ENCODE measurements at places on chromosomes 11 and 22. TPM values are rescaled to one million over a fixed set of nuclear protein-coding genes. Genes with fewer than 3 reads are reported as not detected.
A peak's percentile ranks its signal among the peaks of the same experiment; 100 is the strongest.

GRCh38 chr11:121466063-121466794 is 13.5 kb upstream of the SORL1-AS1 start:
- peak; percentile 93 for DNase-seq

The SMIM35 gene
- total RNA-seq = not detected

The CELSR1 gene
- total RNA-seq = 7.6 TPM

The MUC5AC gene
- not detected for total RNA-seq

The DRAP1 gene
- 362 TPM for total RNA-seq

All from HFFc6 (cell line).